ENCODE measurements at places on chromosomes 6 and 20.

DNA sequence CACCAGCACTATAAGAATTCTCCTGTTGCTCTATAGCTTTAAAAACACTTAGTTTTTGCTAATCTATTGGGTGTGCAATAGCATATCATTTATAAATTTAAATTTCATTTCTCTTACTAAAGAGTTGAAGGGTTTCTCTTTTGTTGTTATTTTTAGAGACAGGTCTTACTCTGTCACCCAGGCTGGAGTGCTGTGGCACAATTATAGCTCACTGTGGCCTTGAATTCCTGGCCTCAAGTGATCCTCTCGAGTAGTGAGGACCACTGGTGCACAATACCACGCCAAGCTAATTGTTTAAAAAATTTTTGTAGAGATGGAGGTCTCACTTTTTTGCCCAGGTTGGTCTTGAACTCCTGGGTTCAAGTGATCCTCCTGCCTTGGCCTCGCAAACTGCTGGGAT is 6.2 kb upstream of the WRNIP1 start:
- DNase-seq = no peak

- DNase-seq = no peak
Measured at GRCh38 chr20:52405417-52405816, 213.8 kb upstream of the ZFP64 start.

DNA sequence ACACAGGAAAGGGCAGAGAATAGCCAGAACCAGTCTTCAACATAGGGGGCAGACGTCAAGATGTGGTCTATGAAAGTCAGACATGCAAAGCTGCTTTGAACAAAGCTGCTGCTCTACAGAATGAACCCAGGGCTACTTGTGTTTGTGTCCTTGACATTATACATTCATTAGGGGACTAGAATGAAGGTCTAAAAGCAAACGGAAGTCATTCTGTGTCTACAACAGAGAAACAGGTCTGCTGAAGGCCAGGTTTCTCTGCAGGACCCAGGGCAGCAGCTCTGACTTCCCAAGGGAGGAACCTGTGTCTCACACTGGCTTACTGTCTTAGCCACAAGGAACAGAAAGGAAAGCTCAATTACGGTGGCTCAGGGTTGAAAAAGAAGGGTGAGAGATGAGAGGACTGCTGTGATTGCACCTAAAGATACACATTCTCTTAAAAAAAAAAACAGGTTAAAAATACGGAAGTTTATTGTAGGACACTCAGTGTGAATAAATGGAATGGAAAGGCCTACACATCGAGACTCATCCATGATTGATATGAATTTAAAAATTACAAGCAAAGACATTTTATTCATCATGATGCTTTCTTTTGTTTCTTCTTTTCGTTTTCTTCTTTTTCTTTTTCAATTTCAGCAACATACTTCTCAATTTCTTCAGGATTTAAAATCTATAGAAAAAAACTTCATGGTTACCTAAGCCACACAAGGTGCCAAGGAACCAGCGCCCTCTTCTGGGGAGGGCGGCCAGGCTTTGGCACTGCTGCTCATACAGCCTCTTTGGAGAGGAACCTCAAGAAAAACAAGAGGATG is 6.7 kb downstream of the PSMA7 start:
- peak; percentile 63 for DNase-seq

- no peak for DNase-seq
Measured at GRCh38 chr6:151537556-151537955, 43.7 kb downstream of the CCDC170 start.

DNA sequence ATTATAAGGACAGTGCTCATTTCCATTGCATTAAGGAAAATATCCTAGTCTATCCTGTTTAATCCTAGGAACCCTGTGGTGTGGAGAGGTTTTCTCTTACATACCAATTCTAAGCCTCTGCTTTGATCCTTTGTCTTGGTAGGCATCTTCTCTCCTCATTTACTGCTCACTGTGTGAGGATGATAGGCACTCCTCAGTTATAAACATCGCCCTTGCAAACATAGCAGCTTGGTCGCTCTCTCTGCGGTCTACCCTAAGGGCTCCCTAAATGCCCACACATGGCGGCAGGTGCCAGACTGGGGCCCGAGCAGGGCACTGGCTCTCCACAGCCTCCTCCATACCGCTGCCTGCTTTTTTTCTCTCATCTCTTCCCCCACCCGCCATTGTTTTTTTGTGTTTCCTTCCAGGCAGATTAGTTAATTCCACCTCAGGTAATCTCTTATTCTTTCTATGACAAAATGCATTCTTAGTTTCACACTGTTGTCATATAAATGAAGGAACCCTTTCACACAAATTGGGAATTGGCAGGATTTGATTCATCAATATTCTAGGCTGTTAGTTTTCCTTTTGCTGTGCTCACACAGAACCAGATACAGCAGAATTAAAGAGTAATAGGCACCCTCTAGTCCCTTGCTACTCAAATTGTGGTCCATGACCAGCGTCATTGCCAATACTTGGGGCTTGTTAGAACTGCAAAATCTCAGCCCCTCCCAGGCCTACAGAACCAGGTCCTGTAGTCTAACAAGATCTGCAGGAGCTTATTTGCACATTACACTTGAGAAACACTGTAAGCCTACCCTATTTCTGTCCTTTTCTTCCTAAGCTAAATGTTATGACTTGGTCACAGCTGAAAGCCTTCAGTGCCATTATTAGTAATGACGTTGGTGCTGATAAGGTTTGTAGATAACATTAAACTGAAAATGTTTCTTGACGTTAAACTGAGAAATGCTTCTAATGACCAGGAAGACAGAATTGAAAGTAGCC is 36.3 kb downstream of the CARMIL1 start:
- DNase-seq = no peak

DNA sequence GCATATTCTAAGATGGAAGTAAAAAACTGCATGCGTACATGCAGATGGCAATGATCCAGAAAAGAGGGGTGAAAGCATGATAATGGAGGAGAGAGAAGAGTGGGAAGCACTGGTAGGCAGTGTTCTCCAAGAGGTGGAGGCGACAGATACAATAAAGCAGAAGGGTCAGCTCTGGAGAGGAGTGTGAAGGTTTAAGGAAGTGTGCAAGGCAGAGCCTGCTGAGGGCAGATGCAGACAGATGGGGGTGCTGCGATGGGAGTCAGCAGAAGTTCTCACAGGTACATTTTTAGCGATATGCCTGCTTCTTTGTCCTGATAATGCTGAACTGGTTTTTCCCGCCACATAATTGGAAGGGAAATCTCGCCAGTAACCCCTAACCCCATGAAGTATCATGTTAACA is 81.1 kb upstream of the C6orf118 start:
- DNase-seq = no peak

DNA sequence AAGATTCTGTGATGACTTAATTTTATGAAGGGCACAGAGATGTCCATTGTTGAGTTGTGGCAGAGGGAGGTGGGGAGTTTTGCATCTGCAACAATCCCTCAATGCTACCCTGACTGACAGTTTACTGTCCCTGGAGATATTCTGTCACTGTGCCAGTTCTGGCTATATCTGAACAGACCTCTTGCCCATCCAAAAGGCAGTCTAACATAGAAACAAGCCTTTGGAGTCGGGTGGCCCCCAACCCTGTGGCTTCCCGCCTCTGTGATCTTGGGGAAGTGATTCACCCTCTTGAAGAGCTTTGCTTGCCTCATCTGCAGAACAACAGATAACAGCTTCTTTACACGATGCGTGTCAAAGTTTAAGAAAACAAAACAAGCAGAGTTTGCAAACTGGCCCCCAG is 3.8 kb upstream of the E2F1 start:
- peak; percentile 92 for DNase-seq

- DNase-seq = no peak
Measured at GRCh38 chr6:130337534-130337933, 28.3 kb upstream of the TMEM200A start.

GRCh38 chr20:24018796-24019195 is 30.2 kb upstream of the GGTLC1 start:
- no peak for DNase-seq

- peak; percentile 75 for DNase-seq
Measured at GRCh38 chr20:9945408-9945807, 89.4 kb upstream of the ANKEF1 start.

DNA sequence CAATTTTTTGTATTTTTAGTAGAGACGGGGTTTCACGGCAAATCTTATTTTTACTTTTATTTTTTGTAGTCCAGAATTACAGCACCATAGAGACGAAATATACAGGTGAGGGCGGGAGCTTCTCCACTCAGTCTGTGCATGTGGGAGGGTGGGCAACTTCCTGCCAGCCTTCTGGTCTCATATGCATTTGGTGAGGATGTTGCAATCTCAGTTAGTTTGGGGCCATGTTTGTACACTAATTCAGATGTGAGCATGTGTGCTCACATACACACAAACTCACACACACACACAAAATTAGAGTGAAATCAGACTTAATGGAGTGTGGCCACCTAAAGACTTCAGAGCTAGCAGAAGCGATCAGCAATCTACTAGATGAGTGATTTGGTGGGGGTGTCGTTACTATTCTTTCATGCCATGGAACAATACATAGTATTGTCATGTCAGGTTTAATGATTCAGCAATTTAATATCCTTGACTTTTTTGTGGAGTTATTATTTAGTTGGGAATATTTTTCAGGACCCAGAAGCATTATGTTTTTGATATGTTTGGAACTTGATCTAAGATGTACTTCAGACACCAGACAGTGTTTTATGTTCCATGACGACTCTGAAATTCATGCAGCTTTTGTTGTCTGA is 78.0 kb upstream of the BMP2 start:
- DNase-seq = no peak

DNA sequence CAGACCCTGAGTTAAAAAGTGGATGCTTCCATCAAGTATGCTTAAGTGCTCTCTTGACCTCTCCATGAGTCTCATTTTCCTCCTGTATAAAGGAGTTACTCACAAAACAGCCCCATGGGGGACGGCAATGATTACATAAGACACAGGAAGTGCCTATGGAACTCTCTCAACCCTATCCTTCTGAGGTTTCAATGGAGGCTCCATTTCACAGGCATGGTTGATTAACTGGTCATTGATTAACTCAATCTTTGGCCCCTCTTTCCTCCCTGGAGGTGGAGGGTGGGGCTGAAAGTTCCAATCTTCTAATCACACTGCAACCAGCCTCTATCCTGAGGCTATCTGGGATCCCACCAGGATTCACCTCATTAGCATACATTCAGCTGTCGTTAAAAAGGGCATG is 29.3 kb downstream of the CST8 start:
- no peak for DNase-seq

- DNase-seq = no peak
Measured at GRCh38 chr6:15346315-15346714, 100.4 kb downstream of the JARID2 start.

GRCh38 chr6:470901-471448 is 79.4 kb downstream of the IRF4 start:
- DNase-seq = no peak

- DNase-seq = no peak
Measured at GRCh38 chr20:39758876-39759275, 796.7 kb downstream of the DHX35 start.

- DNase-seq = peak; percentile 13
Measured at GRCh38 chr6:110625883-110626282, 149.5 kb upstream of the SLC22A16 start.

GRCh38 chr6:166490671-166491500 is 95.6 kb downstream of the RAMACL start:
- no peak for DNase-seq

DNA sequence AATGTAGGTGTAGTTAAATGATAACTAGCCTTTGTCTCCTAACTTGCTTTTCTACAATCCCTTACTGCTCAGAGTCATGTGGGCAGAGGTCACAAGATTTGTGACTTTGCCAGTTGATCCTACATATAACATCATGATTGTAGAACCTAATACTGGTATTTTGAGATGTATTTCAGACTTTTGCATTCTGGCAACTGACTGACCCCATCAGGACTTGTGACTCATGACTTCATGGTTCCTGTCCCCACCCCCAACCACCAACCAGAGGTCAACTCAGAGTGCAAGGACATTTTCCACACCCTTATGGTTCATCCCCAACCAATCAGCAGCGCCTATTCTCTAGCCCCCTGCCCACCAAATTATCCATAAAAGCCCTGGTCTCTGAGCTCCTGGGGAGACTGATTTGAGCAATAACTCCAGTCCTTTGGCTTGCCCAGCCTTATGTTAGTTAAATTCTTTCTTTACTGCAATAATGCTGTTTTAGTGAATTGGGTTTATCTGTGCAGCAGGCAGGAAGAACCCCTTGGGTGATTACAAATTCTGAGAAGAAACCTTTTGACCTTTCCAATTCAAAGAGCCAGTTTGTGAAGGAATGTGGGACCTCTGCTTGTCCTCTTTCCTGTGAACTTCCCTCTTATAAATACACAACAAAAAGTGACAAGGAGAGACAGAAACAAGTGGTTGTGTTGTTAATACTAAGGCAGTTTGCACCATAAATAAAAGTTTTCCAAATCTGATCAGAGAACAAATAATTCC is 588.7 kb downstream of the UTRN start:
- no peak for DNase-seq

DNA sequence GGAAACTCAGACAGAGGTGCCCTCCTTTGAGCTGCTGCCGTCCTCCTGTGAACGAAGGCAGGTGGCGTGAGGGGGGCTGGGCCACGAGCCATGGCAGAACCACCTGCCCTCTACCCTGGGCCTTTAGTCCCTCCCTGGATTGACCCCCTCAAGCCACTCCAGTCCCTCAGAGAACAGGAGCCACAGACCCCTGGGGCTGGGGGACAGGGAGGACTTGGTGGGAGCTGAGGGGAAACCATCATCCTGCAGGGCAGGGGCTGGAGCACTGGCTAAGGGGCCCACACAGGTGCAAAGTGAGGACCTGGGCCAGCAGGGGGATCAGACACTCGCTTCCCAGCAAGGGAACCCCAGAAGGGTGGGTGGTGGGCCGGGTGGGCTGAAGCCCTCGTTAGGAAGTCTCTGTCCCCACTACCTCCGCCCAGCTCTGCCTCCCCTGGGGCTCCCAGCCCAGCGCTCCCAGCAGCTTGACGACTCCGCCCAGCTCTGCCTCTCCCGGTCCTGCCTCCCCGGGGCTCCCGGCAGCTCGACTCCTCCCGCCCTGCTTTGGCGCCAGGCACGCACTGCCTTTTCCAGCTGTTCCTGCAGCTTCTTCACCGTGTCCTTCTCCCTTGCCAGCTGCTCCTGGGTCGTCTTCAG is 44.4 kb downstream of the DSTN start:
- no peak for DNase-seq

DNA sequence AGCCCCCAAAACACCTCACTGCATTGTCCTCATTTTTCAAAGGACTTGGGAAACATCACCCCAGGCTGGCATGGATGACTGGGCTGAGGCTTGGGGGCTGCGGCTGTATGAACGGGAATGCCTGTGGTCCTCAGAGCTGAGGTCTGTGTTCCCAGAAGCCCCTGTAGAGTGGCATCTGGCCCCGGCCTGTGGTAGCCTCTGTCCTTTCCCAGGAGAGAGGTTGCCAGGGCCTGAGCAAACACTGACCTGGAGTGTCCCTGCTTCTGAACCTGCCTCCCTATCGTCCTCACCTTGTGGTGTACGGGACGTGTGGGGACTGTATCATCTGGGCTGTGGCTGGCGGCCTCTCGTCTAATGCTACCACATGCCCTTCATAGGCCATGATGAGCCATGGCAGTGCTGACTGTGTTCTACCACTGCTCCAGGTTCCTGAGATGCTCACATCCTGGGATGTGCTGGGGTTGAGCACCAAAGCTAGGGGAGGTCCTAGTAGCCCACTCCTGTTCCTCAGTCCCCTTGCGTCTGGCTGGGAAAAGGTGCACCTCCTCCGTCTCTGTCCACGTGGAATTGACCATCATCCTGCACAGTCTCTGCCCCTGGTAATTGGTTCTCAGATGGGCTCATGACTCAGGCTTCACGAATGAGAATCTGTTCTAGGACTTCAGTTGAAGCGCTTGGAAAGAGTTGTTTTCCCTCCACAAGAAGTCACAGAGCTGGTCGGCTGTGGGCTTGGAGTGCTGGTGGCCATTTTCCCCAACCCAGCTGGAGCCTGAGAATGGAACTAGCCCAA is 27.6 kb downstream of the PHACTR3 start:
- no peak for DNase-seq
